ENCODE measurements at places on chromosomes 7 and 10. TPM values are rescaled to one million over a fixed set of nuclear protein-coding genes. Genes with fewer than 3 reads are reported as not detected.

- no peak for DNase-seq
These were observed 221.0 kb upstream of the KLF6 start for GRCh38 chr10:4006051-4006450.

GRCh38 chr10:6275022-6275997 lies 72.6 kb downstream of the PFKFB3 start:
- peak; percentile 87 for DNase-seq

SPACDR gene
- total RNA-seq: not detected

GRCh38 chr10:62388328-62388727 lies 14.2 kb downstream of the ZNF365 start:
- DNase-seq: no peak

DNA sequence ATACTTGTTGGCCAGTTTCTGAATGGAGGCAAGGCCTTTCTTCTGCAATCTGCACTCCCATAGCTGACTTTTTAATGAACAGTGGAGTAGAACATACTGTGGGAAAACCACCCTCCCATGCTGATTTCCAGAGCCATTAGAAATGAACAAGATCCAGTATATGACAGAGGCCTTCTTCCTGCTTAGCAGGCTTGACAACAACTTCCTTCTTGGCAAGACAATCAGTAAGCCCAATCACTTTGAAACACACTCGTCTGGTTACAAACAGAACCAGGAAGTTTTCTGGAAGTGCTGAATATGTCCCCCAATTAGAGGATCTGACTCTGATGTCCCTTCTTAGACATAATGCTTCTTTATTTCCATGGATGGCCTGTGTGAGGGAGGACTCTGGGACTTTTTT lies 103.4 kb downstream of the SAMD9 start:
- DNase-seq: no peak

ZMIZ1 gene
- 9.6 TPM for total RNA-seq

DNA sequence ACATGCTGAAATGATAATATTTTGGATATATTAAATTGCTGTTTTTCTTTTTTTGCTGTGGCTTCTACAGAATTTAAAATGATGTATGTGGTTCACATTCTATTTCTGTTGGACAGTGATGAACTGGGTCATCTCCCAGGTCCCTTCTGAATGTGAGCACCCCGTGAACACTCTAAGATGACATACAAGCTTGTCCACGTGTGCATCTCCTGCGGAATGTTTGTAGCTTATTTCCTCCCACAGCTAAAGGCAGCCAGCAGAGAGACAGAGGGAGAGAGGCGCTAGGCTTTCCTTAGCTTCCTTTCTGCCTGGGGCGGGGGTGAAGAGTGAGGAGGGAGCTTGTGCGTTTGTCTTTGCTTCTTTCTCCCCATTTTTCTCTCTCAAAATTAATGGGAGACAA lies 219.1 kb downstream of the EMX2 start:
- DNase-seq: no peak

- no peak for DNase-seq
These were observed 16.3 kb upstream of the CYREN start for GRCh38 chr7:135186841-135187253.

GRCh38 chr10:33660329-33660728 lies 325.9 kb upstream of the NRP1 start:
- no peak for DNase-seq

DNA sequence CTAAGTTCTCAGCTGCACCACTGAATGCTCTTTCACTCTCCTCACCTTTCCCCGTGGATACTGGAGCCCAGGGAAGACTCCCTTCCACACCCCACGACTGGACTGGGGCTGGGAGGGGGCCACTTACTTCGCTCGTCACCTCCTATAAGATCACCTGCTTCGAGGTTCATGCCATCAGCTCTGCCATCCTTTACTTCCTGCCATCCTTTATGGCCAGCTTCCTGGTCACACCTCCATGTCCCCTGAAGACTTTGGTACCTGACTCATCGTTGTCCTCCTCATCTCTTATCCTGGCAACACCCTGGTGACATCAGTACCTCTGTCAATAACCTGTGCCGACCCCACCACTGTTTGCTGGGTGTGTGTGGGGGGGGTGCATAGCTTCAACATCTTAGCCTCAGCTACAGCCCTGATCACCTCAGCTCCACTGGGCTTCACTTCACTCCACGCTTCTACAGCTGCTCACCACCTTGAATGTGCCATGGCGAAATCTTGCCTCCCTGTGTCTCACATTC lies 8.7 kb upstream of the VDAC2 start:
- DNase-seq: no peak

DNA sequence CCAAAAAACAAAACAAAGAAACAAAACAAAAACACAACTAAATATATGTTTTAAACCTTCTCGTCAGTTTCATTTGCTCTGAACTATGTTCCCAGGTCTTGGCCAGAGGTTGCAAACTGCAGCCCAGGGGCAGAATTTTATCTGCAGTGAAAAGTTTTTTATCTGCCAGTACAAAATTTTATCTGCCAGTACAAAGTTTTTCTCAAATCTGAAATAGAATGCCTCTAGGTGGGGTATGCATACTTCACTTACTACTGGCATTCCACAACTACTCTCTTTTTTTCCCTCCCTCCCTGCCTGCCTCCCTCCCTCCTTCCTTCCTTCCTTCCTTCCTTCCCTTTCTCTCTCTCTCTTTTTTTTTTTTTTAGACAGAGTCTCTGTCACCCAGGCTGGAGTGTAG lies 9.4 kb upstream of the CLDN3 start:
- no peak for DNase-seq
